Sigmoid colon (tissue), 7 donors: ENCODE measurements at places on chromosomes 13 and 19. TPM values are rescaled to one million over a fixed set of nuclear protein-coding genes. Genes with fewer than 3 reads are reported as not detected.

GRCh38 chr19:18117692-18118378 is 20.3 kb downstream of the MAST3 start:
- DNase-seq: peak; percentile 93

- DNase-seq: peak; percentile 55
These were observed 3.5 kb downstream of the GRTP1 start for GRCh38 chr13:113360446-113360845.

MED25 gene
- total RNA-seq: 17.8 TPM

NANOS3 gene
- total RNA-seq: not detected

OVOL3 gene
- not detected for total RNA-seq

F10 gene
- 6.1 TPM for total RNA-seq
